ENCODE measurements at places on chromosomes 3 and 15.

GRCh38 chr3:188889054-188889491, 282.7 kb upstream of the TPRG1 start:
- DNase-seq, result no peak

- no peak for DNase-seq
Observed at GRCh38 chr3:102069211-102069662, 219.9 kb downstream of the NFKBIZ start.

DNA sequence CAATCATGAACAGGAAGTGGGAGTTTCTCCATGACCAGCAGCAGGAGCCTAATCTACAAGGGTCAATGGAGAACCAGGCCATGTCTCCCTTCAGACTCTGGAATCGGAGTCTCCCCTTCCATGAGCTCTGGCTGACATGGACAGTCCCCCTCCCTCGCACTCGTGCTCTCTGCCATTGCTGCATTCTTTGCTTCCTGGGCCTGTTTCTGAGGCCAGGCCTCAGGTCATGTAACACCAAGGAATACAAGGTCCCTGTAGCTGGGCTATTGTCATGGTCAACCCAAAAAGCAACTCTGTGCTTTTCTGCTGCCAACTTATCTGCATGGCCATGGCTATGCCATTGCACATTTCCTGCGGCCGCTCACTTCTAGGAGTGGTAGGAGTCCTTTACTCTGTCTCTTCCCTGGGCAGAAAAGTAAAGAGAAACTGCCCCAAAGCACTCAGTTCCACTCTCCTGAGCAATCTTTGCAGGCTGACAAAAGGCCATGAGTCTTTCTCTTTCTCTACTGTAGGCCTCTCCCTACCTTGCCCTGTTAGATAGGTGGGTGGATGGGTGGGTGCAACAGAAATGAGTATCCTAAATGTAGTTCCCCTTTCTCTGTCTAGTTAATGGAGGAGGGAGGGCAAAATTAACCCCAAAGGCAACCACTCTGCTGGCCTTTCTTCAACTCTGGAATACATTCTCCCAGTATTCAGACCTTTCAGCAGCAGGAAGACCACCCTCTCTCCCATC, 40.8 kb upstream of the PROK2 start:
- DNase-seq, result no peak

DNA sequence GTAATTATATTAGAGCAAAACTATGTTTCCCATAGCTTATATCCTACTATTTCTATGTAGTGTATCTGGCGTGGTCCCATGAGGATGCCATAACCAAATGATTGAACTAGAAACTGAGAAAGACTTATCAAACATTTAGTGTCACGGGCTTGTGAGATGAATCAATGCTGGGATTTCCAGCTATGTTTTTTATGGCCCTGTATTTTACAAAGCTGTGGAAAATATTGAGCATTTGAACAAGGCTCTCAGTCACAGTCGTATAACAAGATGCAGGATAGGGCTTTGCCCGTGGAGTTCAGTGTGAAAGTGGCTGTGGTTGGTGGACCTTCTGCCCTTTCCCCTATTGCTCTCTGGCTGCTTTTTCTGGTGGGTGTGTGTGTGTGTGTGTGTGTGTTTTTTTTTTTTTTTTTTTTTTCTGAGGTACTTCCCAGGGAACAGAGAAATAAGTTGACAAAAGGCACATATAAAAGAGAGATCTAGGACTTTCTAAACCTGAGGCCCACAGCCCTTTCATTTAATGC, 60.7 kb downstream of the CACNA1D start:
- no peak for DNase-seq

- no peak for DNase-seq
Observed at GRCh38 chr3:66435989-66436388, 64.8 kb downstream of the LRIG1 start.

DNA sequence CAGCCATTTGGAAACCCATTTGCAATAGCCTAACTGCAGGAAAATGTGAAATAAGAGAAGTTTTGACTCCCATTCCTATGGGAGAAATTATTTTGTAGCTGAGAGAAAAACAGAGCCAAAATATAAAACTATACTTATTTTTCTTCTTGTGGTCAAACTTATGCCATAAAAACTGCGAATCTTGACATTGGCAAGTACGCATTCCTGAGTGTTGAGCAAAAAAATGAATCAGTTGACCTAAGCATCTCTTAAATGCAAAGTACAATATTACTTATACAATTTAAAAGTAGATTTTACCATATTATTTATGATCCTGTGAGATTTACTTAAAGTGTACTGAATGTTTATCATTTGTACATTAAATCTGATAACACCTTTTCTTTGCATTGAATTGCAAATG, 50.1 kb upstream of the CMC1 start:
- no peak for DNase-seq

DNA sequence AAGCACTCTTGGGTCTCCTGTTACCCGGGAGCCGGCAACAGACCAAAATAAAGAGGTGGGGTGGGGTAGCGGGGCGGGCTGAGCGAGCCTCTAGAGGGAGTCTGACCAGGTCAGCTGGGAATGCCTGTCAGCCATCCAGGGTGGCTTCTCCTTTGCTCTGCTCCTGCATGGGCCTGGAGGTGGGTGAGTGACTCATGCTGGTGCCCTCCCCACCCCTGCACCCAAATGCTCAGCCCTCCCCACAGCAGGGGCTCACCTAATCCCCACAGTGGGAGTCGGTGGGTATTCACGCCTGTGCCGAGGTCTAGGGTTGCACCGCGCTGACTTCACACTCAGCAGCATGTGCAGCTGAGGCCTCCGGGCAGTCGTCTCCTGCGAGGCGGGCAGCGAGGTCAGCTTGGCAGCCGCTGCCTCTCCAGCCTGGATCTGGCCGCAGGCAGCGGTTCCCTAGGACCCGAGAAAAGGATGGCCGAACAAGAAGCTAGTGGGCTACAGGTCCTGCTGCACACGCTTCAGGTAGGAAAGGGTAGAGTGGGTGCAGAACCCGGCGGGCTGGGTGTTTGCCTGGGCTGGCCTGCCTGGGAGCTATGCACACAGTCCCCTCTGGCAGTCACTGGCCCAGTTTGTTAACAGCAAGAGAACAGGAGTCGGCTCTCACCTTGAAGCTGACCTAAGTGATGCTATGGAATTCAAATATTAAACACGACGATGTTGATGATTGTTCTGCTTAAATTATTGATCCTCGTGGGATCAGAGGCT, at the start of gene AGBL1:
TSS of gene AGBL1 (plus strand) at position 364 of the 759 bp plus-strand sequence.
- DNase-seq, result no peak

- DNase-seq, result no peak
Observed at GRCh38 chr15:53837263-53837662, 77.8 kb upstream of the WDR72 start.

- DNase-seq, result no peak
Observed at GRCh38 chr15:63288778-63289378, 11.5 kb downstream of the APH1B start.

DNA sequence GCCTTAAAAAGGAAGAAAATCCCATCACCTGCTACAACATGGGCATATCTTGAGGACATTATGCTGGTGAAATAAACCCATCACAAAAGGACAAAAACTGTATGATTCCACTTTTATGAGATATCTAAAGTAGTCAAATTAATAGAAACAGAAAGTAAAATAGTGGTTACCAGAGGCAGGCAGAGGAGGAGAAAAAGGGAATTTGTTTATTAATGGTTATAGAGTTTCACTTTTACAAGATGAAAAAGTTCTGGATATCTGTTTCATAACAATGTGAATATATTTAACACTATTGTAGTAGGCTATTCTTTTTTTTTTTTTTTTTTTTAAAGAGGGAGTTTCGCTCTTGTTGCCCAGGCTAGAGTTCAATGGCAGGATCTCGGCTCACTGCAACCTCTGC, 40.4 kb downstream of the DPH3 start:
- DNase-seq, result no peak

DNA sequence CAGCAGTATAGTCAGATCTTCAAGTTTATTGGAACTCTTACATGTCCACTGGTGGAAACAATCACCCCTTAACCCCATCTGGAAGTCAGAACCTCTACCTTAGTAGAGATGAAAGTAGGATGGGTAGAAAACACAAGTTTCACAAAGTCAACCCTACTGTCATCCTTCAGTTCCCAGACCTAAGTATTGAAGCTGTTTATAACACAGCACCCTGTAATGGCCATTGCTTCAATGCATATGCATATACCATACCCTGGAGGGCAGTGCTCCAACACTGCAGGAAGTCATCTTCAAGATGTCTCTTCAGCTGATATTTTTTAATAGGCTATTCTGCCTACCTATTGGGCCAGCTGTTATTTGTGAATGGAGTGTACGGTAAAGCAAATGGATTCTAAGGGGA, 241.3 kb downstream of the UBE2E2 start:
- DNase-seq, result no peak

GRCh38 chr3:48899273-48899672, 591 bp upstream of the SLC25A20 start:
- no peak for DNase-seq

DNA sequence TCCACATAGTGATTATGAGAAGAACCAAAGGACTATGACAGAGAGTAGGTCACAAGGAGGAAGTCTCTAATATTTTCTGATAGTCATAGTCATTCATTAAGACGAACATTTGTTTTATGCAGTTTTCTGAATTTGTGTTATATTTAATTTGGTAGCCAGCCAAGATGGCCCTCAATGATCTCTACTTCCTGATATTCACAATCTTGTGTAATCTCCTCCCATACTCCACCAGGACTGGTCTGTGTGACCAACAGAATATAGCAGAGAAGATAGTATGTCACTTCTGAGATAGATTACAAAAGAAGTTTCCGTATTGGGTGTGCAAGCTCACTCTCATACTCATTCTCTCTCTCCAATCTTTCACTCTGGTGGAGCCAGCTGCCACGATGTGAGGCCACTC, 30.8 kb downstream of the HLTF start:
- DNase-seq, result no peak

GRCh38 chr3:125556314-125556713, 36.3 kb upstream of the SNX4 start:
- DNase-seq, result no peak

GRCh38 chr15:100614336-100614735, 11.9 kb downstream of the ASB7 start:
- no peak for DNase-seq

DNA sequence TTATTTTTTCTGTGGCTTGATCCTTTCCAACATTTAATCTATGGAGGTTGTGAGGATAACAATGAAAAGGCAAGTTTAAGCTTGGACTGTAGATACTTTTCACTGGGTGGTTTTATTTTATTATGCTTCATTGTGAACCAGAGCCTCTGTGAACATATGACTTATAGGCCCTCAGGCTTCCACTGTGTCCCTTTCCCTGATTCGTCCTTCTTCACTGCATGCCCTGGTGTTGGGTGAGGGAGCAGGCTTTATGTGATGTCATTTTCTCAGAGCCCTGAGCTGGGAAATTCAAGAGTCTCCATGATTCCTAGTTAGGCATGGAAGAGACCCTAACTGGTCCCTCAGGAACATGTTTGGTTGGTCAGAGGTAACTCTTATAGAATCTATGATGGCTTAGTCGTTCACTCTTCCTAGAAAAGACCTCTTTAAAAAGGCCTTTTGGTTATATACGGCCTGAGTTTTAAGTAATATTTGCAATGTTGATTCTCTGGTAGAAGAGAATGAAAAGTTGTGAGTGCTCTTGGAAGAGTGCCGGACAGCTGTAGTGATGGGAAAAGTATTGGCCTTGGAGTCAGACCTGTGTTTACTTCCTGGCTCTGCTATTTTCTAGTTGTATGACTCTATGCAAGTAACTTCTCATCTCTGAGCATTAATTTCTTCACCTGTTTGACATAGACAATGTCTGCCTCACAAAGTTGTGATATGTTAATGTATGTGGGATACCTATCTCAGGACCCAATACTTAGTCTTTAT, 168.4 kb downstream of the LPP start:
- DNase-seq, result no peak

- DNase-seq, result no peak
Observed at GRCh38 chr3:141253326-141253725, 21.7 kb downstream of the PXYLP1 start.

- DNase-seq, result no peak
Observed at GRCh38 chr3:50139718-50140423, 15.3 kb upstream of the SEMA3F start.

GRCh38 chr3:139737682-139738361, 60.0 kb upstream of the NMNAT3 start:
- DNase-seq, result no peak

GRCh38 chr3:12670365-12671119, 6.6 kb upstream of the RAF1 start:
- DNase-seq, result no peak

Measured in activated gamma-delta T cell treated with anti-CD3 and anti-CD28 coated beads, Interleukin-2, amount 50 U/mL, for 16 hours (primary cell).